ENCODE measurements at places on chromosomes 4 and X. TPM values are rescaled to one million over a fixed set of nuclear protein-coding genes. Genes with fewer than 3 reads are reported as not detected.

The CCSER1 gene
- 2.2 TPM for total RNA-seq

The NAA11 gene
- not detected for total RNA-seq

The CFAP99 gene
- not detected for total RNA-seq

The CENPVL2 gene
- not detected for total RNA-seq

The BEND2 gene
- total RNA-seq: not detected

The OTUD4 gene
- 59.6 TPM for total RNA-seq

The DGKK gene
- total RNA-seq: not detected

The TKTL1 gene
- total RNA-seq: under 0.01 TPM

The RTL9 gene
- total RNA-seq: not detected

The TCEAL7 gene
- total RNA-seq: 5.0 TPM

The DUX4 gene
- not detected for total RNA-seq

The SPRY1 gene
- total RNA-seq: 25.7 TPM

The CBR4 gene
- total RNA-seq: 29.7 TPM

The CTSO gene
- 6.9 TPM for total RNA-seq

The GJB1 gene
- total RNA-seq: not detected

The ARHGAP36 gene
- total RNA-seq: under 0.01 TPM

The SYP gene
- 0.13 TPM for total RNA-seq

The LRP2BP gene
- 0.53 TPM for total RNA-seq

The SERPINA7 gene
- not detected for total RNA-seq

The GAB3 gene
- 4.7 TPM for total RNA-seq

The GABRE gene
- total RNA-seq: 9.6 TPM

The NLGN3 gene
- total RNA-seq: 0.13 TPM

The TIMP1 gene
- 53.6 TPM for total RNA-seq

The RBM47 gene
- 0.22 TPM for total RNA-seq

The EFHC2 gene
- 0.07 TPM for total RNA-seq

The XIAP gene
- 42.3 TPM for total RNA-seq

The SSX2B gene
- not detected for total RNA-seq

The SLITRK2 gene
- total RNA-seq: not detected

The CRLF2 gene
- not detected for total RNA-seq

The GPRIN3 gene
- total RNA-seq: 2.7 TPM

The ATP8A1 gene
- total RNA-seq: 8.8 TPM

The NEUROG2 gene
- total RNA-seq: not detected

The LRAT gene
- total RNA-seq: not detected

The GAGE12E gene
- not detected for total RNA-seq

The NRK gene
- total RNA-seq: 5.3 TPM

The GRPR gene
- total RNA-seq: 0.14 TPM

The IL1RAPL2 gene
- not detected for total RNA-seq

The ADGRA3 gene
- 39.9 TPM for total RNA-seq

The HSFX2 gene
- total RNA-seq: 0.13 TPM

The GPRASP1 gene
- 1.9 TPM for total RNA-seq

The PWWP3B gene
- total RNA-seq: 1.3 TPM

The CENPVL1 gene
- total RNA-seq: not detected

The NONO gene
- total RNA-seq: 475 TPM

The MAGEA1 gene
- not detected for total RNA-seq

The AADAT gene
- 0.93 TPM for total RNA-seq

The ARFIP1 gene
- 52.2 TPM for total RNA-seq

The CENPU gene
- 36.7 TPM for total RNA-seq

Measured in thoracic aorta endothelial cell (primary cell).